ENCODE measurements at places on chromosomes 13 and 19. TPM values are rescaled to one million over a fixed set of nuclear protein-coding genes. Genes with fewer than 3 reads are reported as not detected.

The ERICH6B gene
- not detected for total RNA-seq

The DDX49 gene
- 48.0 TPM for total RNA-seq

The ADGRE3 gene
- not detected for total RNA-seq

The TRPC4 gene
- total RNA-seq, result not detected

The CYP4F11 gene
- total RNA-seq, result not detected

The FEM1A gene
- 11.9 TPM for total RNA-seq

The NLRP7 gene
- not detected for total RNA-seq

The CGB8 gene
- not detected for total RNA-seq

The RFPL4A gene
- total RNA-seq, result not detected

The C5AR1 gene
- total RNA-seq, result 0.91 TPM

The SLC8A2 gene
- not detected for total RNA-seq

The PRODH2 gene
- not detected for total RNA-seq

The SIGLECL1 gene
- total RNA-seq, result not detected

The TEX26 gene
- total RNA-seq, result not detected
